Central memory CD8-positive, alpha-beta T cell (primary cell): ENCODE measurements at places on chromosomes 11 and 22.

- no peak for DNase-seq
These were observed 149.0 kb downstream of the PKNOX2 start for GRCh38 chr11:125313271-125314219.

- no peak for DNase-seq
These were observed 110.3 kb upstream of the SYT13 start for GRCh38 chr11:45396394-45396793.

DNA sequence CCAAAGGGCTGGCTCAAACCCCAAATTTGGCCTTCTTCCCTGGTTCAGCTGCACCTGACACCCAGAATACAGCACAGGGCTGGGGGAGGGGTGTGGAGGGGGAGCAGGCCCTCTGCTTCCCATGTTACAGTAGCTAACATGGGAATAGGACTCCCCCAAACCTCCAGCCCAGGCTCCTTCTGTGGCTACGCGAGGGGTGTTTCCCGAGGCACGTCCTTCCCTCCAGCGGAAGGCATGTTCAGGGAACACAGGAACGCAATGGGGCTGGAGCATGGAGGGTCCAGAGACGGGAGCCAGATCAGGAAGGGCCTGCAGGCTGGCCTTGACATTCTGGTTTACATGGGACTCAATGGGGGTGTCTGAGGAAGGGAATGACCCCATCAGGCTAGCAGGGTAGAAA, 11.8 kb upstream of the IGLL1 start:
- no peak for DNase-seq

- DNase-seq, result no peak
These were observed 1.7 kb upstream of the RTCB start for GRCh38 chr22:32413719-32414118.
